ENCODE measurements at places on chromosomes 12 and 14. TPM values are rescaled to one million over a fixed set of nuclear protein-coding genes. Genes with fewer than 3 reads are reported as not detected.

Gene CBLN3
- 1.6 TPM for total RNA-seq

Gene NANOG
- total RNA-seq = not detected

Gene DAAM1
- total RNA-seq = 8.8 TPM

Gene ARHGEF40
- 1.2 TPM for total RNA-seq

- no peak overlapping the region for H3K27ac ChIP-seq
- H3K27me3 ChIP-seq = no peaks in the 10 kb centered on the region
- no peaks in the 10 kb centered on the region for H3K36me3 ChIP-seq
- peaks cover 13% of the 10 kb centered on the region for H3K4me1 ChIP-seq
These were observed 286.7 kb upstream of the GRIP1 start for GRCh38 chr12:66965621-66966020.

DNA sequence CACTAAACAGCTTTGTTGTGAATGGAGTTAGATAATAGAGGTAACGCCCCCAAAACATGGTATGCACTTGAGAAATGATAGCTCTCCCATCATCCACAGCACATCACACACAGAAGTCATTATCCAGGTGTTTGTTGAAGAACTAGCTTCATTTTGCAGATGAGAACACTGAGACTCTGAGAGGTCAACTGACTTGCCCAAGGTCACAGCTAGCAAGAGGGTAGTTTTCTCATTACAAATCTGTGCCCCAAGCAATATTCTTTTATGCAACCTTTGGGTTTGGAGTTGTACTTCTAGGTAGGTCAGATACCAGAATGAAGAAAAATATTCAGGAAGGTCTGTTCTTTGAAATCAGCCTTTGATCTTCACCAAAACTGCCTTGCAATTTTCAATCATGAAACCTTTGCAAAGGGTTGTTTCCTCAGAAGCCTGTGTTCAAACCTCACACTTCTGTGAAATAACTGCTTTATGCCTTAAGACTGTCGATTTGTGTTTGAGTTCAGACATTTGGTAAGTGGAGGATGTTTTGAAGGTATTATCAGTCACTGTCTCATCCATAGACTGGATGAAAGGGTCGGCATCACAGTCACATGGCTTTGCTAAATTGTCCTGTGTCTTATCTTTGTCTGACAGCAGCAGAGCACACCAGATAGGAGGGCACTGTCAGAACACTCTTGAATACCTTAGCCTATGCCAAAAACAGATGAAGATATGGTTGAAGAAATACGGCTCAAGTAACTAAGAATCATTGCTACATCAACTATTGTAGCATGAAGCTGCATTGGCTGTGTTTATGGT is 233.2 kb upstream of the BTG1 start:
- peak; percentile 21 for DNase-seq
- H3K27me3 ChIP-seq = no peaks in the 10 kb centered on the region
- peak overlapping the region; percentile 66 for H3K27ac ChIP-seq
- H3K36me3 ChIP-seq = no peaks in the 10 kb centered on the region
- peaks cover 26% of the 10 kb centered on the region for H3K4me1 ChIP-seq

DNA sequence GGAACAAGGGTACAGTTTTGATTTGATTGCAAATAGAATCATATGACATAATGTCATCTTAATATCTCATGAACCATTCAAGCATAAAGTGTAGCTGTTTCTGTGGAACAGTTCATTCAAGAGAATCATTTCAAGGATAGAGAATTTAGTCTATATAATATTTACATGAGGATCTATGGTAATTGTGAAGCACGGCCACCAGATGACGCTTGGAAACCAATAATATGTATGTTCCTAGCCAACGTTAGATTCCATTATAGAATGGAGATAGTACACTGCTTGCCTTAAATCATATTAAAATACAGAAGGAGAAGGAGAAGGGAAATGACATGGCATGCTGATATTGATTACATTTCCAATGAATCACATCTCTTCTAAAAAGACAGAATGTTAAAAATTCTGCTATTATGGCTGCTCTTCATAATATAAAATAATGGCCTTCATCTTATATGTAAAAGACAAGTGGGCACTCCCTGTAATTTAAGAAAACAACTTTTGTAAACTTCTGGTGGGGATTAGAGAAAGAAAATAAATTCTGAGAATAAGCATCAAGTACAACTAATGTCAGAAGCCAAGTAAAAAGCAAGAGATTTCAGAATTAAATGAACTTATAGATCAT is 351.0 kb downstream of the NAV3 start:
- H3K4me1 ChIP-seq = no peaks in the 10 kb centered on the region
- no peaks in the 10 kb centered on the region for H3K36me3 ChIP-seq
- no peaks in the 10 kb centered on the region for H3K27me3 ChIP-seq
- DNase-seq = no peak
- no peak overlapping the region for H3K27ac ChIP-seq
- H3K4me3 ChIP-seq = no peak overlapping the region

- no peak overlapping the region for H3K4me3 ChIP-seq
- no peaks in the 10 kb centered on the region for H3K36me3 ChIP-seq
- no peaks in the 10 kb centered on the region for H3K27me3 ChIP-seq
These were observed 367.4 kb downstream of the GXYLT1 start for GRCh38 chr12:41777064-41777790.

DNA sequence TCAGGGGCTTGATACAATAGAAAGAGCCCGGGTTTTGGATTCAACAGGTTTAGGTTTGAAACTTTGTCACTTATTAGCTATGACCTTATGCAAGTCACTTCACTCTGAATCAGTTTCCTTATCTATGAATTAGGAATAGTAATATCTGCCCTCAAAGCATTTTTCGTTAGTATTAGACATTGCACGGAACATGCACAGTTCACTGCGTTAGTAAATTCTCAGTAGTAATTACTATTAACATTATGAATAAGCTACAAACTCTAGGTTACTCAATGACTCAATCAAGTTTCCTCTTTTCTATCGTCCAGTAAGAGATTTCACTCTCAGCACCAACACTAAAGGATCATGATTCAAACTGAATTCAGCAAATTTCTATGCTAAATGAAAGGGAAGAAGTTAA is 150.3 kb downstream of the CEP83 start:
- no peak overlapping the region for H3K27ac ChIP-seq
- H3K4me1 ChIP-seq = no peaks in the 10 kb centered on the region
- H3K36me3 ChIP-seq = peaks cover 34% of the 10 kb centered on the region
- no peaks in the 10 kb centered on the region for H3K27me3 ChIP-seq
- DNase-seq = no peak

GRCh38 chr12:115691123-115691522 is 586.4 kb downstream of the MED13L start:
- DNase-seq = no peak
- H3K27me3 ChIP-seq = no peaks in the 10 kb centered on the region
- H3K36me3 ChIP-seq = no peaks in the 10 kb centered on the region
- H3K27ac ChIP-seq = no peak overlapping the region
- H3K4me1 ChIP-seq = no peaks in the 10 kb centered on the region

DNA sequence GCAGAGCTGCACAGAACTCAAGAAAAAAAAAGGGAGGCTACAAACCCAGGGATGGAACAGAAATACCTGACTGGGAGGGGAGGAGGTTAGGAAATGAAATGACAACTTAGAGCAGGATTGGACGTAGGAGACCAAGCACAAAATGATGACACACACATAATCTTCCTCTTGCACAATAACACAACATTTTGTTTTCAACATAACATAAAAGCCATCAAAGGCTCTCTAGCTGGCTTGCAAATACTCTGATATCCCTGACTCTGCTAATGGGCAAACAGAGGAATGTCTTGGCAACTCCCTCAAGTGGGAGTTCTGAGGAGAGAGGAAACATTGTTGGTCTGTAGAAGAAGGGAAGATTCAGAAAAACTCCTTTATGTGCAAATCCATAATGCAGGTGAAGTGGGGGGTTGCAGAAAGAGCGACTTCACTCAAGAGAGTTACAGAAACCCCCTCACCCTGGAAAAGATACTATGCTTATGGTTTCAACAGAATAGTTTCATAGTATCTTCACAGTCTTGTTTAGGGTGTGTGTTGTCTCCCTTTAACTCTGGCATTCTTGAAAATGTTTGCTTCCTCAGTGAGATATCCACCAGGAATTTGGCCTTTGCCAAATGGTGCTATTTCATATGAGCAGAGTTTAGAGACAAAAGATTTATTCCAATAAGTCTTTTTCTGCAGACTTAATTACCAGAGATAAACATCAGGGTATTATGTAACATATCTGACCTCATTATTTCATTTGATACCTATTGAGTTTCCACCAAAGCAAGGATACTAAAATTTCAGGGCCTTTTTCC is 43.8 kb upstream of the LTBP2 start:
- H3K27ac ChIP-seq = no peak overlapping the region
- no peak for DNase-seq
- H3K36me3 ChIP-seq = peaks cover 5% of the 10 kb centered on the region

DNA sequence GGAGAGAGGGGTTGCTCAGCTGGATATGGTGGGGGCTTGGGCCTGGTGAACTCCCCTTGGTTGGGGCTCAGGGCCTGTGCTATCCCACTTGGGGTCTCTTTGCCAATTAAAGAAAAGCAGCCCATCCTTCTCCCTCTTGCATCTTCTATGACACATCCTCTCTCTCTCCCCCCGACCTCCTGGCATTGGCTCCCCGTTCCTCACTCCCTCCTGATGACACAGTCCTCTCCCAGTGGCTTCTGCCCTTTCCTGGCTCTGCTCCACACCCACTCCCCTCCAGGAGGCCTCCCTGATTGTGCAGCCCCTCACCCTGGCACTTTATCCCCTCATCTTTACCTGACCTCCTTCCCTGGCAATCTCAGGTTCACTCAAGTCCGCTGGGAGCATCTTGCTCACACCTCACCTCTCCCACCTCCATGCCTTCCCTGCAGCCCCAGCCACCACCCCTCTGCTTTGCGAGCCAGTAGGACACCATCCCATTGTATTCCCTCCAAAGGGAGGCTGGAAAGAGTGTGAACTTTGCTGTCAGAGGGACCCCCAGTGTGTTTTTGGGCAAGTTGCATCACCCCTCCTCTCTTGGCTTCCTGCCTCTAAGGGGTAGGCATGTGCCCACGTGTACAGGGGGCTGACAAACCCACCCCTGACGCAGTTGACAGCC is 10.7 kb downstream of the KRT80 start:
- H3K27me3 ChIP-seq = no peaks in the 10 kb centered on the region
- H3K27ac ChIP-seq = no peak overlapping the region
- no peak for DNase-seq
- no peaks in the 10 kb centered on the region for H3K4me1 ChIP-seq
- no peaks in the 10 kb centered on the region for H3K36me3 ChIP-seq
- H3K4me3 ChIP-seq = no peak overlapping the region

DNA sequence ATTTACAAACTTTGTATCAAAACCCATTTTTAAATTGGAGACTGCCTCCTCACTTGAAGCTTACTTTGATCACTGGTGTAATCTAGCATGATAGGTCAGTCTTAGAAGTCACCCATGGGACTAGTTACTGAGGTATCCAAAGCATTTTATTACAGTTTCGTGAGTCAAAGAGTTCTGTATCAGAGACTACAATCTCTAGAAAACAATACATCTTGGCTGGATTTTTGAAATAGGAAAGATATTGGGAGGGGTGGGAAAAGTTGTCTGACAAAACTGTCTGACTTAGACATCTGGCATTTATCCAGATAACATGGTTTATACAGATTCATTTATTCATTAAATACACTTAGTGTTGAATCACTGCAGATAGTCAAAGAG is 173.5 kb upstream of the PDZRN4 start:
- no peaks in the 10 kb centered on the region for H3K36me3 ChIP-seq
- no peaks in the 10 kb centered on the region for H3K4me1 ChIP-seq
- H3K27ac ChIP-seq = no peak overlapping the region
- no peak for DNase-seq
- no peak overlapping the region for H3K4me3 ChIP-seq
- no peaks in the 10 kb centered on the region for H3K27me3 ChIP-seq

- H3K36me3 ChIP-seq = peaks cover 26% of the 10 kb centered on the region
- DNase-seq = no peak
- no peak overlapping the region for H3K27ac ChIP-seq
- no peak overlapping the region for H3K4me3 ChIP-seq
- no peaks in the 10 kb centered on the region for H3K4me1 ChIP-seq
These were observed 1.7 kb upstream of the GPD1 start for GRCh38 chr12:50102131-50102531.

- H3K36me3 ChIP-seq = no peaks in the 10 kb centered on the region
- no peak for DNase-seq
- no peaks in the 10 kb centered on the region for H3K27me3 ChIP-seq
- H3K27ac ChIP-seq = no peak overlapping the region
- no peak overlapping the region for H3K4me3 ChIP-seq
These were observed 4.4 kb downstream of the BDKRB1 start for GRCh38 chr14:96260341-96260821.
